BE2C (cell line): ENCODE measurements at places on chromosomes 1 and 21.

GRCh38 chr1:27621051-27621920 lies 13.7 kb downstream of the FGR start:
- DNase-seq, result no peak

- DNase-seq, result peak; percentile 73
Measured at GRCh38 chr21:45410865-45411809, 6.2 kb downstream of the COL18A1 start.

- DNase-seq, result no peak
Measured at GRCh38 chr1:201746156-201746555, 82.8 kb upstream of the IPO9 start.

DNA sequence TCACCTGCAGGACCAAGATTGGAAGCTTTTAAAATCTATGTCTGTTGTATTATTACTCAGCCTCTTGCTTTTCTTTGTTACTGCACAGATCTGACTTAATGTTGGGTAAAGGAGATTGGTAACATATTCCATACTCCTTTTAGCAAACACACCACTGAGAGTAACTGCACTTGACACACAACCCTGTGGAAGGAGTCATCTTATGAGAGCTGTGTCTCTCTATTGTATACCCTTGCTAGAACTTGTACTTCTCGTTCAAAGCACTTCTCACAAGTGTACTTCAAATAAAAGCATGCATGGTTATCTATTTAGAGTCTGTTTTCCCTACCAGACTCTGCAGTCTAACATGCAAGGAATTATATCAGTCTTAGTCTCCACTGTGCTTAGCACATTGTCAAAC lies 813.4 kb downstream of the ADGRL2 start:
- DNase-seq, result no peak

DNA sequence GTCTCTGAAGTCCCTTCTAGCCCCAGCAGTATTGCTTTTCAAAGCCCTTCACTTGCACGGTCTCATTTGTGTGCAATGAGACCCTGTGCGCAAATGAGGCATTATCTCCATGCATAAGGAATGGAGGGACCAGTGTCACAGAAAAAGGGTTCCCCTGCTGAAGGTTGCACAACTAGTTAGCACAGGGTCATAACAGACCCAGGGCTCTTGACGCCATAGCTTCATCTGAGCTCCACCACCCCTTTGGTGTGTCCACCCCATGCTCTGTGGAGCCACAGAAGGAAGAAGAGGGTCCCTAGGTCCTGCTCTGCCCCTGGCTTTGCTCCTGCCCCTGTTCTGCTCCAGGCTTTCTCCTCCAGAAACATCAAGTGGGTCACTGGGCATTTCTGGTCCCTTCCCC lies 12.6 kb downstream of the SH2D2A start:
- DNase-seq, result no peak

- DNase-seq, result no peak
Measured at GRCh38 chr1:2070016-2070415, 19.8 kb downstream of the PRKCZ start.

DNA sequence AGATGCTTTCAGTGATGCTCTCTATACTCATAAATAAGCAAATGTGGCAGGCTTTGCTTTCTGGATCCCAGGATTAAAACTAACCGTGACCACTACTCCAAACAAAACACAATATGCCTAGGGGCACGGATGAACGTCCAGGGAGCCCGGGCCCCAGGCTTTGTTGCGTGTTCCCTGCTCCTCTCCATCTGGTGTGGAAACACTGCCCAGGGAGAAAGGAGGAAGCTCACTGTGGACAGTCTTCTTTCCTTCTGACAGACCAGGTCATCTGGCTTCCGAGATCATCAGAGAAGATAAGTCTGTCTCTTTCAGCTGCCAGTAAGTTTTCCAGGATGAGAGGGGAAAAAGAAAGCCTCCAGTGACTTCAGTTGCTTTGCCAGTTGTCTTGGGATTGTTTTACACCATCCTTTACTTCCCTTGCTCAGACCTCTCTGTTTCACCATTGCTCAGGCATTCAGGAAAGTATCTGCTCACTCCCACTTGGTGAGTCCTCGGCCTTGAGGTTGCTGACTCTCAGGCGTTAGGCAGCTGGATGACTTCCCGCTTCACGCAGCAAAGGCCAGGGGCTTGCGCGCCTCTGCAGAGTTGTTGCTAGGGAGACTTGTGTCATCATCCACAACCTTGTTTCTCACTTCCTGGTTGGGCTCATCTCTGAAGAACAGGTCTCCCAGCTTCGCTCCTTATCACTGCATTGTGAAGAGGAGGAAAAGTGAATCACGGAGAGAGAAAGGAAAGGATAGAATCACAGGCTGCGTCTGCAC lies 20.6 kb upstream of the PGD start:
- DNase-seq, result peak; percentile 30

- no peak for DNase-seq
Measured at GRCh38 chr1:21724098-21724497, 54.9 kb upstream of the RAP1GAP start.

GRCh38 chr1:221045842-221046831 lies 166.9 kb downstream of the HLX start:
- DNase-seq, result no peak

- no peak for DNase-seq
Measured at GRCh38 chr1:197770243-197770642, 5.0 kb downstream of the DENND1B start.

DNA sequence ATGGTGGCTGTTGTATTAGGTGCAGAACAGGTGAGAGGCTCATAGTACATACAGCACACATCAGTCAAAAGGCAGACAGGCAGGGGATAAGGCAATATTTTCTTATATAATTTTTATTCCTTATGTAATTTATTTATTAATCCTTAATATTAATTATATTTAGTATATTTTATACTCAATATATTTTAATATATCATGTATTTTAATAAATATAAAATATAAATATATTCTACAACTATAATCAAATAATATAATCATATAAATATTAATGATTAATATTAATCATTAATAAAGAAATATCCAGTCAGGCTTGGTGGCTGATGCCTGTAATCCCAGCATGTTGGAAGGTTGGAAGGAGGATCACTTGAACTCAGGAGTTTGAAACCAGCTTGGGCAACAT lies 17.7 kb upstream of the ACBD3 start:
- no peak for DNase-seq

DNA sequence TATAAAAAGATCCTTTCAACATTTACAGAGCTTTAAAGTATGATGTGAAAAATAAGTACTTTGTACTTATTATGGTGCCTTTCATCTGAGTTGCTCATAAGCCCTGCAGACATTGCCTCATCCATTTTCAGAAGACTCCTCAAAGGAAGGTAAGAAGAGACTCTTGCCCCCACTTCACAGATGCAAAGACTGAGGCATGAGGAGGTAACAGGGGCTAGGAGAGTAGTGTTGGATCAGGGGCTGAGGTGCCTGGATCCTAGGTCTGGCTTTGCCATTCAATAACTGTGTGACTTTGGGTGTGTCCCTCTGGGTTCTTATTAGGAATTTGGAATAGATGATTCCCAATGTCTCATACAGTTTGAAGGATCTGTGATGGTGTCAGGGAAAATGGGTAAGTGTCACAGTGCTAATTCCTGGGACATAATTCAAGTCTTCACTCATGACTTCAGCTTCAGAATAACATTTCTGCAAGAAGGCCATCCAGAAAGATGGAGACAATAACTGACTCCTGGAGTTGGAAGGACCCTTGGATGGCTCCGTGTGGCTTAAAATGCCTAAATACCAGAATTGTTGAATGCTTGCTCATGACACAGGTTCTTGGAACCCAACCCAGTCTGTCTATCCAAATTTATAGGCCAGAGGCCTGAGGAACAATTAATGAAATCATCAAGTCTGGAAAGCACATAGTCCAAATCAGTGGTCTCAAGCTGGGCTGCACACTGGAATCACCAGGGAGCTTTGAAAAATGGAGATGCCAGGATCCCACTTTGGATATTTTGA lies 93.1 kb upstream of the RUNX1 start:
- no peak for DNase-seq

DNA sequence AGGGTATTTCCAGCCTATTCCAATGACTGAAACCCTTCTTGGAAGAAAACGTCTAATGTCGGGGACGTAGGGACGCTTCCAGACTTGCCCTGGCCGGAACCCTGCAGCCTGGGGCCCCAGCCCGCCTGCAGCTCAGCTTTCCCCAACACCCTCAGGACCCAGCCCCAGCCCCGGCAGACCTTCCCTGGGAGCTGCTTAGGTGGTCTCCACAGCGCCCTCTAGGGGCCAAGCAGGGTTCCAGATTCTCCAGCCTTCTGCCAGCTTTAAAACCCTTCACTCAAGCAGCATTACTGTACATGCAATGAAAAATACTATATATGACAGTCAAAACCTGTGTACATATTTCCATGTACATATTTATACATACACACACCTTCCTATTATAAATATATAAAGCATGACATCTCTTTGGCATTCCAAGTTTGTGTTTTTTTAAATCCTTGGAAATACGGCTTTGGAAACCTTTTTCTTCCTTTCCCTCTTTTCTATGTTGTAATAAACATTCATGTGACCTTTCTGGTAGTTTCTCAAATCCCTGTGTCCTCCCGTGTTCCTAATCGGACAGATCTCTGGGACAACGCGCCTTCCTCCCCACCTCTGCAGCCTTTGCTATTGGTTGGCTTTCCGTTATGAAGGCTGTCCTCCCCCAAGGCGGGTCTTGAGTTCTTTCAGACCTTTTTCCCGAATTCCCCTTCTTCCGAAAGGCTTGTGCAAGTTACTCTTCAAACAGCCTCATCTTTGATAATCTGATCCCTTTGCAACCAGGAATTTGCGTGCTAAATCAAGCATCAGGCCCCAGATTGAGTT lies 60.3 kb downstream of the STUM start:
- peak; percentile 85 for DNase-seq

DNA sequence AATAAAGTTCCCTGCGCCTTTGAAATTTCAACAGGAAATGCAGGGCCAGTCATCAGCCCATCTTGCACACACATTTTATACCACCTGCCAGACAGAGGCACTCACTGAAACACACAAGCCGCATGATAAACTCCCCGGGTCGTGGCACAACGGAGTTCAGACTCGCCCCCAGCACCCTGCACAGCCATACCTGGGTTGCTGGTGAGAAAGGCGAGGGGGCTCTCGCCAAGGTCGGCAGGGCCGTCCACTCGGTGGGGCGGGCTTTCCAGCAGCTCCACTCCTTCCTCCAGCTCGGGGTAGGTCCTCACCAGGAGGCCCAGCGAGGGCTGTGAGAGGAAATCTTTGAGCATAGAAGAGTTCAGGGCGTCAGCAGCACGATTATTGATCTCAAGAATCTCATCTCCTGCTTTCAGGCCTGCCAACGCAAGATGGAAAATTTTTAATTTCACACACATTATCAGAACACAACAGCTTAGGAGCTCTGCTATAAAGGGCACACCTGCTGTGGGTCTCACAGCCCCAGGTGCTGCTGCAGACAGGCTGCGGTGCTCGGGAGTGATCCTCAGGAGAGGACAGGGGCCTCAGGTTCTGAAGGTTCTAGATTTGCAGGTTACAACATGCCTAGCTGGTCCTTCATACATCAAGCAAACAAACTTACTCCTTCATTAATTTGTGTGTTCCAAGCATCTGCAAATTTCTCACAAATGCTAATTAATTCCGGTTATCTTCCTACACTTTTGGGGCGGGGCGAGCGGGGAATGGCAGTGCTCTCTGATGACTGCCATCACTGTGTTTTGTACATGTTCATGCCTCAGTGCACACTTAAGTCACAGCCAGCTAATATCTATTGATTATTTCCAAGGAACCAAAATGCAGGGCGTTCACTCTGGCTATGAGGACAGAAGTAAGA lies 144.2 kb upstream of the KRTAP19-8 start:
- no peak for DNase-seq

- DNase-seq, result no peak
Measured at GRCh38 chr1:16119504-16119903, 36.4 kb downstream of the EPHA2 start.

DNA sequence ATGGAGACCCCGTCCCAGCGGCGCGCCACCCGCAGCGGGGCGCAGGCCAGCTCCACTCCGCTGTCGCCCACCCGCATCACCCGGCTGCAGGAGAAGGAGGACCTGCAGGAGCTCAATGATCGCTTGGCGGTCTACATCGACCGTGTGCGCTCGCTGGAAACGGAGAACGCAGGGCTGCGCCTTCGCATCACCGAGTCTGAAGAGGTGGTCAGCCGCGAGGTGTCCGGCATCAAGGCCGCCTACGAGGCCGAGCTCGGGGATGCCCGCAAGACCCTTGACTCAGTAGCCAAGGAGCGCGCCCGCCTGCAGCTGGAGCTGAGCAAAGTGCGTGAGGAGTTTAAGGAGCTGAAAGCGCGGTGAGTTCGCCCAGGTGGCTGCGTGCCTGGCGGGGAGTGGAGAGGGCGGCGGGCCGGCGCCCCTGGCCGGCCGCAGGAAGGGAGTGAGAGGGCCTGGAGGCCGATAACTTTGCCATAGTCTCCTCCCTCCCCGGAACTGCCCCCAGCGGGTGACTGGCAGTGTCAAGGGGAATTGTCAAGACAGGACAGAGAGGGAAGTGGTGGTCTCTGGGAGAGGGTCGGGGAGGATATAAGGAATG lies 505 bp downstream of the LMNA start:
- DNase-seq, result peak; percentile 46

DNA sequence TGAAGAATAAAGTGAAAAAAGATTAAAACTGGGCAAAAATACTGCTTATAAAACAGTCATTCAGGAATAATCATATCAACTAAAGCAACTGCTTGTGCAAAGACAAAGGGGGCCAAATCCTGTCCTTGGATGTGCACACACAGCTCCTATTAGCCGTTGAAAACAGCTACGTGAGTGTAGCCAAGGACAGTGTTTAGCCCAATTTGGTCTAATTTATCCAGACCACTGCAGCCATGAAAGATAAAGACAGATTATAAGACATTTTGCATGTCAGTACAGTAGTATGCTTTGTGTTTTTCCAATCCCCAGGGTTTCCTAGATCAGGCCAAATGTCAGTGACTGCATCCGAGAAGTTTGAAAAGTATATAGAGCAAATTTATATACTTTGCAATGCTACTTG lies 146.3 kb upstream of the PKN2 start:
- peak; percentile 19 for DNase-seq

DNA sequence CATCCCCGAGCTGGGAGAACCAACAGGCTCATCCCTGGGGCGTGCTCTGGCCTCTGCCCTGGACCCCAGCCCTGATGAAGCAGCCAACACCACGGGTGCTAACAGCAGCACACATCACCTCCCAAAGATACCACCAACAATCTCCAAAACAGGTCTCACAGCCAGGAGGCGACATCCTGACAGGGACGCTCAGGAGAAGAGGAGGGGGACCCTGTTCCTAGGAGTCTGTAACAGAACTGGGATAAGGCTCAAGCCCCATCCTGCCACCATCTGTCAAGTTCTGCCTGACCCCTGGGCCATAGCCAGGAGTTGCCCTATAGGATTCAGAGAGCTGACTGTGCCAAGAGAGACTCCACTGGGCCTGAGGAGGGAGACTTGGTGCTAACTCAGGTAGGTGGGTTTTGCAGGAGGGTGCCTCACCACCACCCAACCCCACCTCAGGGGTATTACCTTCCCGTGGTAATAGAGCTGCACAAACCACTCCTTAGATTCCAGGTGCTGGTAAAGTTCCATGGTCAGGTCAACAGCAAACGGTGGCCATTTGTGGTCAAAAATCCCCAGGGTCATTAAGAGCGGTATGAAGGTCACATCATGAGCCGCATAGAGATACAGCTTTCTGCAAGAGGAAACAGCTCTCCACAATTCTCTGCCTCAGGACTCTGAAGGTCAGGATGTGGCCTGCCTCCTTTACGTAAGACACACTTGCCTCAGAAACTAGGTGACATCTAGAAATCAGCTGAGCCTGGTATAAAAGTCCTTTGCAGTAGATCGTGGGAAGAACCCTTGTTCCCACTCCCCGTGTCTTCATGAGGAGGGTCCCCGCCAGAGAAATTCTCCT lies 22.3 kb downstream of the ACP6 start:
- no peak for DNase-seq
